ENCODE measurements at places on chromosomes 3 and 15. TPM values are rescaled to one million over a fixed set of nuclear protein-coding genes. Genes with fewer than 3 reads are reported as not detected.

GRCh38 chr3:177041730-177042551, 155.3 kb downstream of the TBL1XR1 start:
- DNase-seq, result no peak

DNA sequence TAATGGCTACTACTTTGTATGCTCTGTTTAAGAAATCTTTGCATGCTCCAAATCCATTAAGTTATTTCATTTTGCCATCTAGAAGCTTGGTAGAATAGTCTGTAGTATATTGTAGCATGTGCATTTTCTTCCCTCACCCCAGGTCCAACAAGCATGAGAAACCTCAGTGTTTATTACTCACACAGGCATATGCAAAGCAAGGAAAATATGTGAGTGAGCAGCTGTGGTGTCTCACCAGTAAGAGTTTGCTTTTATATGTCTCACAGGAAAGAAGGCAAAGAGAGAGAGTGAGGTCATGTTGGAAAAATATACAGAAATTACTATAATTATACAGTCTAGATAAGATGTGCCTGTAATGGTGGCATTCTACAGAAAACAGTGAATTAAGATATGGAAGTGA, 312.5 kb downstream of the C3orf38 start:
- DNase-seq, result no peak

- peak; percentile 15 for DNase-seq
These were observed 6.2 kb upstream of the CEP70 start for GRCh38 chr3:138600100-138600745.

GRCh38 chr3:153103406-153103945, 58.5 kb upstream of the RAP2B start:
- no peak for DNase-seq

DNA sequence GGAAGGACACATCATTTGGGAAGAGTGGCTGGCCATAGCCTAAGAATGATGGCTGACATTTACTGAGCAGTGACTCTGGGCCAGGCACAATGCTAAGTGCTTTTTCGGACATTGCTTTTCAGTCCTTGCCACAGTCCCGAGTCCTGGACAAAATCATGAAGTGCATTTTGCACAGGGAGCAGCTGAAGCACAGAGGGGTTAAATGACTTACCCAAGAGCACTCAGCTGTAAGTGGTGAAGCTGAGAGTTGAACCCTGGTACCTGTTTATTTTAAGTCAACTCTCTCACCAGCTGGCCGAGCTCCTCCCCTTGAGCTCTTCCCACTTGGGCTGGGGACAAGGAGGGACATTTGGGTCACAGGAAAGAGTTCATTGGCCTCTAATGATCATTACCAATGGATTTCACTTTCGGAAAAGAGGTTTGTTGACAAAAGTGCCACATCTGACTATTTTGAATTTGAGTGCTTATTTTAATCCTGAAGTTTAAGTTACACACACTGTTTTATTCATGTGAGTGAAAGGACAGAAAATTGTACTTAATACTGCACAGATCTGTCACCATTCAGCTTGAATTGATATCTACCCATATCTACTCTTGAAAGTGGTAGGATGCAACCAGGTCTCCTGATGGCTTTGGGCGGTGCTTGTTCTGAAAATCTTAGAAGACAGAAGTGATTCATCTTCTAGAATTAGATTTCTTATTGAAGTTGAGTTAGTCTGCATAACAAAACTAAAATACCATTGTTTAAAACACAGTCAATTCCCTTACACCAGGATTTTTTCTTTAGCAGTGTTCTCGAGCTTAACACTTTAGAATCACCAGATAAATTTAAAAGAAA, 368.7 kb upstream of the PROK2 start:
- DNase-seq, result no peak

DNA sequence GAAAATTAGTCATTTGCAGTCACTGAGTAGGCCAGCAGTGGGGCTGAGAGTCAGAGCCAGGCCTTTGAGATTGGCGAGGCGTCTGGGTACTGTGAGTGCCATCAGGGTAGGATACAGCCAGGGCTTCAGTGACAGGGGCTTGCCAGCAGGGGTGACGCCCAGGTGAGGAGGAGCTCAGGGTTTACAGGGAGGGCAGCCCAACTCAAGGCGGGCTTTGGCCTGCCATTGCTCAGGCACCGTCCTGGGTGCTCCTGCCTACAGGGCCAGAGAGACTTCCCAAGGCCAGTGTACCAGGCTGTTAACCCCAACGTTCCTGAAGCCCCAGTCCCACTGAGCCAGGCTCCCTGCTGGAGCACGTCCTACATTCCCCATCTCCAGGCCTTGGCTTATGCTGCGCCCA, 152.0 kb downstream of the FBLN2 start:
- DNase-seq, result no peak

DNA sequence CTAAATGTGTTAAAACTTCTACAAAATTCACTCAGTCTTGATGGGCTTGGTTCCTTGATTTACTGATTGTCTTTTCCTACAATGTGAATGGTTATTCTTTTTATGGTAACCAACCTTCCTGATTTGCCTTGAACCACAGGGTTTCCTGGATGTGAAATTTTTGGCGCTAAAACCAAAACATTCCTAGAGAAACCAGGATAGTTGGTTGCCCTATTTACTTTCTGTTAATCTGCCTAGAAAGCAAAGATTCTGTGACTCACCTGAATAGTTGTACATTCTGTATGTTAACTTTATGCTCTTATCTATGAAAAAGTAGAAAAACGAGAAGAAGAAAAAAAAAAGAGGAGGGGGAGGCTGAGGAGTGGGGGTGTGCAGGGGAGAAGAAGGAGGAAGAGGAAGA, 23.2 kb upstream of the RBP2 start:
- DNase-seq, result no peak

DNA sequence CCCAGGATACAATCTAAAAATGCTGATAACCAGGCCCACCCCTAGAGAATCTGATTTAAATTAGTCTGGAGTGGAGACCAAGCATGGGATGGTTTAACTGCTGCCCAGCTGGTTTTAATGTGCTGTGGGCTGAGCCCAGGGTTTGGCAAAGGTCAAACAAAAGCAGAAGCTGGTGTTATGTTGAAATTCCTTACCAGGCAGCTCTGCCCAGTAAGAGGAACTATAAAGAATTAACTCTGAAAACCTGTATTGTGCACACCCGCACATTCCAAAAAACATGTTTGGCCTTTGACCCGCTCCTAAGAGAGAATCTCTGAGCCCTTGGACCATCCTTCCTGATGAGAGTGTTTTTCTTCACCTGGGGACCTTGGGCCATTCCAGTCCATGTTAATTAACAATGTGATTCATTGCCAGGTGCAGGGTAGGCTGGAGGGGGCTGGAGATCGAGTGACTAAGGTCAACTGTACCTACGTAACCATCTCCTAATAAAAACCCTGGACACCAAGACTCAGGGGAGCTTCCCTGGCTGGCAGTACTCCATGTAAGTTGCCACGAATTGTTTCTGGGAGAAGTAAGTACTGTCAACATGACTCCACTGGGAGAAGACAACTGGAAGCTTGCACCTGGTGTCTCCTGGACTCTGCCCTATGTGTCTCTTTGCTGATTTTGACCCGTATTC, 10.9 kb downstream of the CCDC13 start:
- DNase-seq, result no peak

GRCh38 chr3:188421151-188421821, 267.3 kb downstream of the LPP start:
- DNase-seq, result peak; percentile 87

DNA sequence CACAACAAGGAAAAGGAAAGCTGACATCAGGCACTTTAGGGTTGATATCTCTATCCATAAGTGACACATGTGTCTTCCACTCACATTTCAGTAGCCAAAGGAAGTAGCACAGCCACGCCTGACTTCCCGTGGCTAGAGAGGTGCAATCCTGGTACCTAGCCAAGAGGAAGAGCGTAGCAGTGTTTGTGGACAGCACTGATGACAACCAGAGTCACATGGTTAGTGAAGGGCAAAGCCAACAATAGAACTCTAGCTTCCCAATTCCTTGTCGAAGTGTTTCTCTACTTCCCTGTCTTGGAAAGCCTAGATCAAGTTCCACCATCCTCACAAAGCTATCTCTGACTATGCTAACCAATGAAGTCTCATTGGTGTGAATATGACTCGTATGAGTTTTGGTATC, 189.2 kb downstream of the RSL24D1 start:
- DNase-seq, result no peak

DNA sequence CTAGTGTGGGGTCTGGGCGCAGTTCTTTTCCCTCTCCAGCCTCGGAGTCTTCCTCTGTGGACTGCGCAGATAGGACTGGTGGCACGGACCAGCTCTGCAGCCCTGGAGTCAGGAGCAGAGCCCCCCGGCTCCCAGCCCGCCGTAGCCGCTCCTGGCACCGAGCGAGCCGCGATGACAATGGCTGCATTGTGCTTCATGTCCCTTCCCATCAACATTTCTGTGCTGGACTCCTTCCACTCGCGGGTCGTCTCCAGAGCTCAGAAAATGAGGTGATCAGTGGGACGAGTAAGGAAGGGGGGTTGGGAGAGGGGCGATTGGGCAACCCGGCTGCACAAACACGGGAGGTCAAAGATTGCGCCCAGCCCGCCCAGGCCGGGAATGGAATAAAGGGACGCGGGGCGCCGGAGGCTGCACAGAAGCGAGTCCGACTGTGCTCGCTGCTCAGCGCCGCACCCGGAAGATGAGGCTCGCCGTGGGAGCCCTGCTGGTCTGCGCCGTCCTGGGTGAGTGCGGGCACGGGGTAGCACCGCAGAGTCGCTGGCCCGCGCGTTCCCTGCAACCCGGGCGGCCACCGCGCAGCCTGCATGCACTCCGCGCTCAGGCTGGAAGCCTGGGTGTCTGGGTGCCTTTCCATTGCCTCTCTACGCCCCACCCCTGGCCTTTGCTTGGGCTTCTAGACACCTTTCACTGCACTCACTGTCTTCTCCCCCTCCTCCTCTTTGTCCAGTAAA, at the start of gene TF:
TSS of gene TF (plus strand) at position 413 of the 731 bp plus-strand sequence. CDS start at position 461, 48 bp downstream.
- DNase-seq, result no peak

DNA sequence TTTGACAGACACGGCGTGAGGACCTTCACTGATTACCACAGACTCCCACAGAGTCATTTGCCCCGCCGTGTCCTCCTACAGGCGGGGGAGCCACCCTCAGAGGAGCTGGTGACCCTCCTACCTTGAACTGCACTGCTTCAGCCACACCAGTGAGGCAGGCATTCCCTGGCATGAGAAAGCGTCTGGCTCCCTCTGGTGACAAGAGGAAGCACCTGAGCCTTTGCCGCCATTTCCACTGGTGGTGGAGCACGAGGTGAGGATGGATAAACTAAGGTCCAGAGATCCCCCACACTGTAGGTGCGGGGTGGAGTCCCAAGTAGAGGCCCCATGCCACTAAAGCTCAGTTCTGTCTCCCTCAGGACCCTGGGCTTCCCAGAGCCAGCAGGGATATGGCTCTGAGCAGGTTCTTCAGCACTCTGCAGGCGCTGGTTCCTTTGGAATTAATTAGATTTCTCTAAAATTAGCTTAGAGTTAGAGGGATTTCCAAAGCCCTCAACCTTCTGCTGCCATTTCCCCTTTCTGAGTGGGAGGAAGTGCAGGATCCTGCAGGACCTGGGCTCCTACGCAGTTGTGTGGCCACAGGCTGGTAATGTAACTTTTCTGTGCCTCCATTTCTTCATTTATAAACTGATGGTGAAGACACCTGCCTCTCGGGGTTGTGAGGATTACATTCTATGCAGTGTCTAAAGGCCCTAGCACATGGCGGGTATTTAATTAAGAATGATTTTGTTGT, 224.0 kb downstream of the SLCO3A1 start:
- peak; percentile 50 for DNase-seq

- no peak for DNase-seq
These were observed 450.7 kb downstream of the SHQ1 start for GRCh38 chr3:72397586-72397985.

DNA sequence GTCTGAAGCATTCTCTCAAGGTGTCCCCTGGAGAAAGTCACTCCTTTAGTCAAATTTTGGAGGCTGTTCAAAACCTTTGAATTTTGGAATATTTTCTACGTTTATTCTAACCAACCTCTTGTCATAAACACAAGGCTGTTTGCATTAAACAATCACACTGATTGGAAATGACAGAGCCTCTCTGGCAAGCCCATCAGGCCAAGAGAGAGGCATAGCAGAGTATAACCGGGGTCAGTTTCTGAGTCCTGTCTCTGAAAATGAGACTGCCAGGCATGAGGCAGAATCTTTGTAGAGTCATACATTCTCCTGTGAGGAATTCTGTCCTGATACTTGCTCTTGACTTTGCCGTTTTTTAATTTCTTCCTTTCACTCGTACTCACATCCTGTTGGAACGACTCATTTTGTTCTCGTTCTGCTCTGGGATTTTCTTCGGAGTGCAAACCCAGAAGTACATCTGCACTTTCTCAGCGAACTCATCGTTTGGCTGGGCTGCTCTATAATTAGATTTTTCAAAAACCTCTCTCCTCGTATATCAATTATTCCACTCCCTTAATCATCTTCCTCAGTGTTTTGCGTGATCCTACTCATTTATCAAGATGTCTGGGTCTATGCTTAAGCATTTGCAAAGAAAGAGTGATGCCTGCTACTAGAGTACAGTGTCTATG, 114.2 kb downstream of the AGBL1 start:
- no peak for DNase-seq

GRCh38 chr3:114823061-114823460, 324.0 kb downstream of the ZBTB20 start:
- DNase-seq, result no peak

DNA sequence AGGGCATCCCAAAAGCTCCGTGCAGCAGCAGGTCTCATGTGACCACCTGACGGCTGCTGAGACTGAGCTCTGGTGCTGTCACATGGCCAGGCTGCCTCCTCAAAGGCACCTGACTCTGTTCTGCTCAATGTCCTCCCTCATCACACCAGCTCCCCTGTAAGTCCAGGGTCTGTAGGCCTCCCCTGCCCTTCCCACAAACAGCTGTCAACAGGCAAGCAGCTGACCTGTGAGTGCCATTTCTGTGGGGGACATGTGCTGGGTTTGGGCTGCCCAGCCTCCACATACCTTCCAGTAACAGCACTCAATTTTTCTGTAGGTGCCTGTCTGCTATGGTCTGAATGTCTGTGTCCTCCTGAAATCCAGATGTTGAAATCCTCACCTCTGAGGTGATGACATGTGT, 11.2 kb downstream of the NUP210 start:
- DNase-seq, result no peak

IL1RAP gene
- 4.8 TPM for total RNA-seq

PXK gene
- total RNA-seq, result 17.7 TPM

AADACL2 gene
- not detected for total RNA-seq

RHCG gene
- not detected for total RNA-seq

PROS1 gene
- 1.9 TPM for total RNA-seq

RPP14 gene
- 16.6 TPM for total RNA-seq

CCDC9B gene
- 54.7 TPM for total RNA-seq

P4HTM gene
- 33.4 TPM for total RNA-seq

Measured in HFFc6 (cell line).